Stimulated activated CD4-positive, alpha-beta T cell treated with anti-CD3 and anti-CD28 coated beads, Interleukin-1b, Interleukin-23, amount 100 ng/mL, for 24 hours (primary cell): ENCODE measurements at places on chromosomes 6 and 20.

- no peak for DNase-seq
Measured at GRCh38 chr20:32741151-32741550, 2.1 kb downstream of the COMMD7 start.

GRCh38 chr6:76972474-76972873 is 490.8 kb downstream of the HTR1B start:
- DNase-seq, result no peak

DNA sequence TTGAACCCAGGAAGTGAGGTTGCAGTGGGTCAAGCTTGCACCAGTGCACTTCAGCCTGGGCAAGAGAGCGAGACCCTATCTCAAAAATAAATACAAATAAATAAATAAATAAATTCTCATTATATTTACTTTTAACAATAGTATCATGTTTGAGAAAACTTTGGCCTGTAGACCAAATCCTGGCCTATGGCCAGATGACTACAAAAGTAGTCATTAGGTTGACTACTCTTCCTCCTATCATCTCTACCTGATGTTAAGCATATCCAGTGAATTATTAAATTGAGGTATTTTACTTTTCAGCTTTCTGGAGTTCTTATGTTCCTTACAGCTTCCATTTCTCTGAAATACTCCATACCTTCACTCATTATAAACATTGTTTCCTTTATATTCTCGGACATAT is 280.6 kb downstream of the LAMA2 start:
- no peak for DNase-seq

- DNase-seq, result no peak
Measured at GRCh38 chr6:125913864-125914351, 42.7 kb upstream of the HINT3 start.

DNA sequence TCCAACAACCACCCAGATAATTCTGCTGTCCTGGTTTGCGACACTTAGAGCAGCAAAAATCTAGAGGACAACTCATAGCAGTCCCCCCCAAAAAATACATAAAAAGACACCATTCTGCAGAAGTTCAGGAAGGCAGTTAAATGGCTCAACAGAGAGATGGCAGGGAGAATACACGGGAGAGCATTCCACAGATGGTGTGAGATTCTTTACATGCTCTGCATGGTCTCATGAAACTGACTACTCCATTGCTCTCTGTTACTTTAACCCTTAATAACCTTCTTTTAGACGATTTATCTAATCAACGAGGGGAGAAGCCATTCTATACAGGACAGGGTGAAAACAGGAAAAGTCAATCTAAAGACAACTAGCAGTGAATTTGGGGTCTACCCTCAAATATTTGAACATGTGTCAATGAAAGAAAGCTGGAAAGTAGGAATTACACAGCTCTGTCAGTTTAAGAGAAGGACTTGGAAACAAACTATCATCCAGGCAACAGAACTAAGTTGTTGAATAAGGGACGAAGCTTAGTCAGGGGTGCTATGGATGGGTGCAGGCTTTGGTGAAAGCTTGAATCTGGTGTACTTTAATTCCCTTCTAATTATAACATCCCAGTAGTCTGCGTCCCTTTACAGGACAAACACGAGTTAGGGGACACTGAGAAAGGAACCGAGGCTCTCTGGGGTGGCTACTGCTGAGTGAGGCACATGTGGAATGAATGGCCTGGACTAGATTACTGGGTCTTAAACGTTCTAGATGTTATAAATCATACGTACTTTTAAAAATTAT is 5.1 kb downstream of the PERP start:
- DNase-seq, result no peak

DNA sequence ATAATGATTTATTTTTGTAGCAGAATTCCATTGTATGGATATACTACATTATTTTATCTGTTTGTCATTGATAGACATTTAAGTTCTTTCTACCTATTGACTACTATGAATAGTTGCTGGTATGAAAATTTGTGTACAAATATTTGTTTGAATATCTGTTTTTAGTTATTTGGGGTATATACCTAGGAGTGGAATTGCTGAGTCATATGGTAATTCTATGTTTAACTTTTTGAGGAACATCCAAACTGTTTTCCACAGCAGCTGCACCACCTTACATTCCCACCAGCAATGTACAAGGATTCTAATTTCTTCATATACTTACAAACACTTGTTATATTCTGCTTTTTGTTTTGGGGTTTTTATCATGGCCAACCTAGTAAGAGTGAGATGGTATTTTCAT is 56.1 kb upstream of the SDHAF4 start:
- no peak for DNase-seq

DNA sequence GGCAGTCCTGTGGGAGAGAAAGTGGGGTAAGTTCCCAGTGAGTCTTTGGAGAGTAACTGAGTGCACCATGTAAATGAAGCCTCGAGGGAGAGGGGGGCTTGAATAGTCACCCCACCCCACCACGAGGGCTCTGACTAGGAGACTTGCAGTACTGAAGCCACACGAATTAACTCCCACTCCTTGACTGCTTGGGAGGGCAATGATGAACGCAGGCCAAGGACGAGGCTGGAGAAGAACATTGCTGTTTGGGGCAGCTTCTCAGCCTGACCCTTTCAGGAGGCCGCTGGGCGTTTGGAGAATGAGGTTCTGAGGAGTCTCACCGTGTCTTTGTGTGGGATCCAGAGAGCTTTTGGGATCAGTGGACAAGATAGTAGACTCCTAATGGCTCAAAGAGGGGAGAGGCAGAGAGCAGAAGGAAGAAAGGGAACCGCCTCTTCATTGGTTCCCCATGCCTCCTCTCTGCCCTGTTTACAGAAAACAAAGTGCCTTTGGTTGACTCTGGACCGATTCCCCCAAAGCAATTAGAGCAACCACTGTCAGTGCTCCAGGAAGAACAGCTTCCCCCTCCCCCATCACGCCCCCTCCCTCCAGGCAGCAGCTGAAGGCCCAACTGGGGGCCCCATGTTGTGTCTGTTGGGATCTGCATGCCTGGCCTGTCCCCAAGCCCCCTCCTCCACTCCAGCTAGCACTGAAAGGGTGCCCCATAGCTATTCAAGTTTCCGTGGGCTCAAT is 41.7 kb upstream of the CDKN1A start:
- no peak for DNase-seq

DNA sequence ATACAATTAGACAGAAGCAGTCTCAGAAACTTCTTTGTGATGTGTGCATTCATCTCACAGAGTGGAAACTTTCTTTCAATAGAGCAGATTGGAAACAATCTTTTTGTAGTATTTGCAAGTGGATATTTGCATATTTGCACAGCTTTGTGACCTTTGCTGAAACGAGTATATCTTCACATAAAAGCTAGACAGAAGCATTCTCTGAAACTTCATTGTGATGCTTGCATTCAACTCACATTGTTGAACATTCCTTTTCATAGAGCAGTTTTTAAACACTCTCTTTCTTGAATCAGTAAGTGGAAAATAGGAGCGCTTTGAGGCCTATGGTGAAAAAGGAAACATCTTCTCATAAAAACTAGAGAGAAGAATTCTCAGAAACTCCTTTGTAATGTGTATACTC is 657.9 kb upstream of the ZNF337 start:
- DNase-seq, result no peak

- DNase-seq, result no peak
Measured at GRCh38 chr20:20843982-20844381, 131.5 kb upstream of the RALGAPA2 start.

GRCh38 chr6:109690373-109690736 is 647 bp downstream of the AK9 start:
- DNase-seq, result peak; percentile 52

DNA sequence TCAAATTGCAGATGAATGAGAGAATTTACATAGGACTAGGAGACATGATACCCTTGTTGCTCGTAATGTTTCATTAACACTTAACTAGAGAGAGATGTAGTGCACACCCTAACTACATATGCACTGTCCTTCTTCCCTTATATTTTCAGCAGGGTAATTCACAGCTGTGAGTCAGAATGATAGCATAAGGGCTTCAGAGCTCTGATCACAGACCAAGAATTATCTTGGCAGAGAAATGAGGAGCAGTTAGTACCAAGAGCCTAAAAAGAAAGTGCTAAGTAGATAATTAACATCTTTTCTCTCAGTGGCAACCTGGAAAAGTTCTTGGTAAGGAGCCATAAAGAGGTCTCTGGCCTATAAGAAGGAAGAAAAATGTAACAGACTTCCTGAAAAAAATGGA is 35.8 kb downstream of the GRIK2 start:
- DNase-seq, result no peak

DNA sequence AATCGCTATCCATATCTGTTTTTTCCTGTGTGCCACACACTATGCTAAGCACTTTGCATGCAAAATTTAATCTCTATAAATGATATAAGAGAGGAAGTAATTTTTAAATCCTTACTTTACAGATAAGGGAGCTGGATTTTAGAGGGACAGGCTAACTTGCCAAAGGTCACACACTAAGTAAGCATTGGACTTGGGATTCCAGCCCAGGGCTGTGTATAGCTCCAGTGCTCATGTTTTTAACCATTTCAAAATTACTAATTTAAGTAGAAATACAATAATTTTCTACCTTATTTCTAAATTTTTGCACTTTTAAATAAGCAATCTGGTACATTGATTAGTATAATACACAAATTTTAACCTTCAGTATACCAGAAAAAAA is 144.6 kb downstream of the UST start:
- no peak for DNase-seq

GRCh38 chr20:576156-576555 is 32.6 kb upstream of the CSNK2A1 start:
- DNase-seq, result no peak

- DNase-seq, result no peak
Measured at GRCh38 chr20:695165-695866, 19.7 kb upstream of the SCRT2 start.

- DNase-seq, result no peak
Measured at GRCh38 chr6:32190911-32191677, 1.1 kb upstream of the PBX2 start.

DNA sequence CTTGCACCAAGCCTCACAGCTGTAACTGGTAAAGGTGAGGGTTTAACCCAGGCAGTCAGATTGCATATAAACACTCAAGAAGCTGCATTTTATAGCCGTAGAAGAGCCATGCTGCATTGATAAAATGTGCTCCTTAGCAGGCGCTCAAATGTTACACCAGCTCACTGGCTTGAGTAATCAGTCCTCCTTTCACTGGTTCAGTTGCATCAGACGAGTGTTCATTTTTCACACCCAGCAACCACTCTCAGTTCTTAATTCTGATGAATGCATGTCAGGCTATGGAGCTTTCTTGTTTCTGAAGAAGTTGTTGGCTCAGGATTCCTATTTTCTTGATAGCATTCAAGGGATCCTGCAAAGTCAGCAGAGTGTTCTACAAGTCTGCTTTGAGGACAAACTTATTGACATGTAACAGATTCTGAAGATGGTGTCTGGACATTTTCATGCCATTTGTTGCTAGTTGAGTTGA is 198.3 kb downstream of the PLCB1 start:
- DNase-seq, result no peak

DNA sequence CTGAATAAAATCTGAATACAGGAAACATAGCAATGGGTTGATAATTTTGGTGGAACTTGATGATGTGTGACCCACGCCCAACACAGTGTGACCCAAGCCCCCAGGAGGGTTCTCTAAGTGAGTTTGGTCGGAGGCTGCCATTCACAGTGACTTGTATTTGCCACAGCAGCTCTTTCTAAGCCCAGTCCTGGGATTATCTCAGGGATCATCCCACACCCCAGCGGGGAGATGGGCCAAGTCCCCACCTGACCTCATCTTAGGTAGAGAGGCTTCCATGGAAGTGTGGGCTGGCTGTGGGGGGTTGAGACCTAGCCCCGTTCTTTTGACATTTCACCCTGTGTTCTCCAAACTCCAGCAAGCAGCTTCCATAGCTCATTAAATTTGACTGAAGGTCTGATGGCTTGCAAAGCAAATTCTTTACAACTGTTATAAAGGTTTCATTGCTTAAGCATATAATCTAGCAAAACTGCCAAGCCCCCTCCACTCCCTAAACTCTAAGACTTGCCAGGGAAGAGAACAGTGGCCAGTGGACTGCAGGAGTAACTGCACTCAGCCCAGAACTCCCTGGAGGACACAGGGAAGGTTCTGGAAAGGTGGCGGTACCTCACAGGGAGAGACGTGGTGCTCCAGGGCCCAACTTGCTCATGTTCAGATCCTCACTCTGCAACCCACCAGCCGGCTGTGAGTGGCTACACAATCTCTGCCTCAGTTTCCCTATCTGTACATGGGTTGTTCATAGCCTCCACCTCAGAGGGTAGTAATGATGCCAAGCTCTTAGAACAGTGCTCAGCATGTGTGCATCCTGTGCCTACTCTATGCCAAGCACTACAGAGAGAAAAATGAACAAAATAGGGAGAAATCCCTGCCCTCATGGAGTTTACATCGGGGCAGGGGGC is 1.0 kb upstream of the PCK1 start:
- DNase-seq, result no peak

- no peak for DNase-seq
Measured at GRCh38 chr6:77324866-77325265, 138.4 kb downstream of the HTR1B start.

- DNase-seq, result no peak
Measured at GRCh38 chr6:10991115-10991514, 53.0 kb downstream of the ELOVL2 start.

- no peak for DNase-seq
Measured at GRCh38 chr6:54614499-54615195, 231.9 kb upstream of the FAM83B start.

DNA sequence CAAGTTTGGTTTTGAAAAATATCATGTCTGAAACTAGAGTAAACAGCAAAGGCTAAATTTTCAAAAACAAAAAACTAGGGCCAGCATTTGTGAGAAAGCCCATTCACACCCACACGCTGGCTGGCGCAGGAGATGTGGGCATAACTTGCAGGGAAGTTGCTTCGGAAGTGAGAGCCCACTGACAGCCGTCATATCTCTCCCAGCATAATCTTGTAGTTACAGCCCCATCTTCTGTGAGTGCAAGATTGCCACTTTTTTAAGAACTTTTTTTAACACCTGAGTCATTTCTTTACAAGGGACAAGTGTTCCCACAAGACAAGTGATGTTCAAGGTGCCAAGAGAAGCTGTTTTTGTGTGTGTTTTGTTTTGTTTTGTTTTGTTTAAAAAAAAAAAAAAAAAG is 212.5 kb upstream of the CNR1 start:
- DNase-seq, result no peak

DNA sequence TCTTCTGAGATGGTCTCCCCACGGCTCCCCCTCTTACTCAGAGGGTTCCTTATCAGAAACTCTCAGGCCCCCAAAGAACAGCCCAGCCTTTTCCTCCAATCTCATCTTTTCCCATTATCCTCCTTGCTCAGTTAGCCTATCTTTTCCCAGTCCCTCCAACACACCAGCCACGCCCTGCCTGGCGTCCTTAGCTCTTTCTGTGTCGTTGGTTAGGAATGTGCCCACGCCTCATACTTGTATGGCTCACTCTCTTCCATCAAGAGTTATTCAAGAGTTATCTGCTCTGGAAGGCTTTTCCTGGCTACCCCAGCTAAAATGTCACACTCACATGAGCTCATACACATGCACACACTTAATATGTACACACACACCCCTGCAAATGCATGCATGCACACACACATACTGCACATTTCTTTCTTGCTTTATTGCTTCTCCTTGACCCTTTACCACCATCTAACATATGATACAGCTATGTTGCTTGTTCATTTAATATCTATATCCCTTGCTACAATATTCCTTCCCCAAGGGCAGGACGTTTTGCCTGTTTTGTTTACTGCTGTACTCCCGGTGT is 37.6 kb downstream of the SLC2A10 start:
- DNase-seq, result no peak

GRCh38 chr6:22442826-22443225 is 126.5 kb upstream of the HDGFL1 start:
- DNase-seq, result no peak

- DNase-seq, result no peak
Measured at GRCh38 chr6:109498936-109499335, 15.9 kb upstream of the ZBTB24 start.
